CD4-positive, CD25-positive, alpha-beta regulatory T cell (primary cell): ENCODE measurements at places on chromosomes 1 and 21. TPM values are rescaled to one million over a fixed set of nuclear protein-coding genes. Genes with fewer than 3 reads are reported as not detected.

DNA sequence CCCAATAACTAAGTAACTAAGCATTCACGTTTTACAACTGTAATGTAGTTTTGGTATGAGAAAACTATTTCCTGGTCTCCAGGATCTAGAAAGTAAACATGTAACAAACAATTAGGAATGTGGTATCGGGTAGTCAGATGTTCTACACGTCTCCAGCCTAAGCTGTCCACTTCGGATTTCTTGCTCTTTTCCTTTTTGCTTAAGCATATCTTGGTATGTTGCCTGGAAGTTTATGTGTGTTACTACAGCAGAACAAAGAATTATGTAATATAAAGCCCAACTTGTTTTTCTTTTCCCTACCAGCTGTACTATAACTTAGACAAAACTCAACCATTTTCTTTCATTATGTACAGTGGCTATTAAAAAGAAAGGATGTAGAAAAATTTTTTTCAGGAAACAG is 20.4 kb upstream of the WARS2 start:
- DNase-seq: no peak
- H3K4me1 ChIP-seq: no peaks in the 10 kb centered on the region
- no peak overlapping the region for H3K27ac ChIP-seq
- H3K27me3 ChIP-seq: no peaks in the 10 kb centered on the region
- no peak overlapping the region for H3K4me3 ChIP-seq

GRCh38 chr1:220504329-220504728 is 23.6 kb upstream of the MARK1 start:
- no peaks in the 10 kb centered on the region for H3K27me3 ChIP-seq
- H3K4me3 ChIP-seq: no peak overlapping the region
- no peak for DNase-seq
- H3K4me1 ChIP-seq: no peaks in the 10 kb centered on the region

DNA sequence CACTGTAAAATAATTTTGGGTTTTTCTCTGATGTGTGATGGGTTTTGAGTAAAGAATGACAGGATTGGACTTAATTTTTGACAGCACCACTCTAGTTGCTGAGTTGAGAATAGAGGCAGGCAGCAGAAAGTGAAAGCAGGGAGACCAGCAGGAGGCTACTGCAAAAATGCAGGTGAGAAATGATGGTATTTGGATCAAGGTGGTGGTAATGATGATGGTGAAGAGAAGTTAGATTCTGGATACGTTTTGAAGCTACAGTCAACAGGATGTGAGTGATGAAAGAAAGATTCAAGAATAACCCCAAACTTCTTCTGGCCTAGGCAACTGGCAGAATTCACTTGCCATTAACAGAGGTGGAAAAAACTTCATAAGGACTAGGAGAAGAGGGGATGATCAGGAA is 14.8 kb upstream of the AK5 start:
- peak; percentile 25 for DNase-seq
- H3K36me3 ChIP-seq: no peaks in the 10 kb centered on the region
- peaks cover 4% of the 10 kb centered on the region for H3K27me3 ChIP-seq
- no peaks in the 10 kb centered on the region for H3K4me1 ChIP-seq
- no peak overlapping the region for H3K27ac ChIP-seq
- H3K4me3 ChIP-seq: no peak overlapping the region

GRCh38 chr1:168863772-168864171 is 134.8 kb upstream of the DPT start:
- peaks cover 2% of the 10 kb centered on the region for H3K27me3 ChIP-seq
- no peak for DNase-seq
- no peaks in the 10 kb centered on the region for H3K4me1 ChIP-seq
- no peaks in the 10 kb centered on the region for H3K36me3 ChIP-seq

DNA sequence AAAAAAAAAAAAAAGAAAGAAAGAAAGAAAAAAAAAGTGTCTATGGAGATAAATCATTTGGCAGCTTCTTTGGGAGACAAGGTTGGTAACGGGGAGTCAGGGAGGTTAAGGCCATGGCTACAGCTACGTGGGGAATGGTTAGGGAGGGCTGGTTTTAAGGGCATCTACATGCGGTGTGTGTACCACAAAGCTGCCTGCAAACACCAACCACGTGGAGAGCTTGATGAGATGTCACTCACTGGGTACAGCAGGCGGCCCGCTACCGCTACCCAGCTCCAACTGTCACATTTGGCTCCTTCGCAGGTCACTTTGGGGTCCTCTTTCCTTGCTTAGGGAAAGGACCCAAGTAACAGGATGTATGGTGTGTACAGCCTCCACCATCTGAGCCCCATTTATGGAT is 4.2 kb downstream of the NPPB start:
- no peak overlapping the region for H3K4me3 ChIP-seq
- H3K4me1 ChIP-seq: no peaks in the 10 kb centered on the region
- H3K27me3 ChIP-seq: peaks cover 7% of the 10 kb centered on the region
- H3K36me3 ChIP-seq: no peaks in the 10 kb centered on the region

DNA sequence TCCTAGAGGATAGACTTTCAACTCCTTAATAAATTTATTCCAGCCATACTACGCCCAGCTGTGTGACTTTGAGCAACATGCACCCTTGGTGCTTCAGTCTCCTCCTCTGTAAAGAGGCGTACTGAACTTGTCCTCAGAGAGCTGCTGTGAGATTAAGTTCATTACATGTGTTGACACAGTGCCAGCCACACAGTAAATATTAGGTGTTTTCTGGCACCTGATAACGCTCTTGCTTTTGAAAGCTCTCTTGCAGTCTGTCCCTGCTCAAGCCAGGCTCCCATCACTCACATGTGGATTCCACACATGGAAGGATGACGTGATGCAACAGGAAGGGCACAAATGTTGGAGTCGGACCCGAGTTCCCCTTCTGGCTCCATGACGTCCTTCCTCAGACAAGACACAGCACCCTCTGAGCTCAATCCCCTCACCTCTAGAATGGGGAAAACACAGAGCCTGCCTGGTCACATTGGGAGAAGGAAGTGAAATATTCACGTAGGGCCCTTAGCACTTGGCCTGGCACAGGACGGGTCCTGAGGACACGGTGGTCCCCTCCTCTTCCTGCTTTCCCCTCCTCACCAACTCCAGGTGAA is 7.7 kb downstream of the IFNLR1 start:
- no peak overlapping the region for H3K4me3 ChIP-seq
- no peak for DNase-seq
- no peaks in the 10 kb centered on the region for H3K4me1 ChIP-seq
- no peaks in the 10 kb centered on the region for H3K27me3 ChIP-seq

DNA sequence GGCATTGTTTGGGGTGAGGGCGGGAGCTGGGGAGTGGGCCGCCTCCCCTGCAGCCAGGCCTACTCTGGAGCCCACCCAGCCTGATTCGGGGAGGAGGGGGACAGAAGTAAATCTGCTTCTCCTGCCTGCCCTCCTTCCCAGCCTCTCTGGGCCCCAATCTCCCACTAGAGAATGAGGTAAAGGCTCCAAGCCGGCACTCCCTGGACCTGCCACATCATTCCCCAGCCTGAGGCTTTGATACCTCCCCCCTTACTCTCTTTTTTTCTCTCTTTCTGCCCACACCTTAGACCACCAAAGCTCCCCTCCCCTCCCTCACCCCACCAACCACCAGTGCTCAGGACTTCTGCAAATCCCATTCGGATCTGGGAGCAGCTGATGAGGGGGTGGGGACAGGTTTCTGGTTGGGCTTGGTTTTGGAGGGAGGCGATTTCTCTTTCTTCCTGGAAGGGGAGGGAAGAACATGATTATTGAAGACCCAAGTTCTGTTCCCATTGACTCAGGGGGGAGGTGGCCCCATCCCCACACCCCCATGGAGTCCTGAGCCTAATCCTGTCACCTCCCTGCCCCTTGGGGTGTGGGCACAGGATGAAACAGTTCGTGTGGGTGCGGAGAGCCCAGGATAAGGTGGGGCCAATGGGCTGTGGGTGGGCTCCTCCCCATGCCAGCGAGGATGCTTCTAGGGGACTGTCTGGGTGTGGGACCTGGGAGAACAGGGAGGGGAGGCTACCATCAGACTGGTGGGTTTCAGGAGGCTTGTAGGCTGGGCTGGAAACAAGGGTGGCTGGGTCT is 1.3 kb downstream of the MAP7D1 start:
- H3K4me1 ChIP-seq: peaks cover 72% of the 10 kb centered on the region
- no peak for DNase-seq
- no peaks in the 10 kb centered on the region for H3K27me3 ChIP-seq
- no peaks in the 10 kb centered on the region for H3K36me3 ChIP-seq

The PPIE gene
- 91.6 TPM for polyA plus RNA-seq

DNA sequence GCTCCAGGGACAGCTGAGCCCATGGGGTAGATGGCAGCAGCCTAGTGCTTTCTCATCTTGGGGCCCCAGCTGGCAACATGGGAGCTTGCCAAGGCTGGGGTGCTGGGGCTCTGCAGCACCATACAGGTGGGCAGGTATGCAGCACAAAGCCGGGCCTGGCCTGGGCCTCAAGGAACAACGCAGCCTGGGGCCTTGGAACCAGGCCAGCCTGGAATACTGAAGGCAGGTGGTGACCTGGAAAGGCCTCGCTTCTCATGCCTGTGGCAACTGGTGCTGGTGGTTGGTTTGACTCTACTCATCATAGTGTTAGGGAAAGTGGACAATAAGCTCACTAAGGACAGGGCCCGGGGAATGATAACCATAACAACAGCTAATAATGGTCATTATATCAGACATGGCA is 27.0 kb upstream of the SDHB start:
- H3K4me3 ChIP-seq: no peak overlapping the region
- H3K27me3 ChIP-seq: no peaks in the 10 kb centered on the region
- DNase-seq: no peak
- no peak overlapping the region for H3K27ac ChIP-seq
- no peaks in the 10 kb centered on the region for H3K4me1 ChIP-seq

DNA sequence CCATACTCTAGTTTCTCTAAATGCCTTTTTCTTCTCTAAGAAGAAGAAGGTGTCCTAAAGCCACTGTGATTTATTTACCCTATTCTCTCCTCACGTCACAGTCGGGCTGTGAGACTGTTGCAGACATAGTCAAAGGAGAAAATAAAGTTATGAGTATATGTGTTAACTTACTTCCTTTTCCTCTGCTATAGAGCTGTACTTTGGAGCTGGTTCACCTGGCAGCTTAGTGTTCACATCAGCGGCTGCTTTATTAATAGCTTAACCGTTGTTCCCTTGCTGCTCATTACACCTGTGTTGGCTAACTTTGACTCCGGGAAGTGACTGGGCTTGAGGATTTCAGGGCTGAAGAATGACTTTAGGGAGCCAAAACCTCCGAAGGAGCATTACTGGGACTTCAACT is 3.6 kb downstream of the PFKFB2 start:
- no peaks in the 10 kb centered on the region for H3K36me3 ChIP-seq
- H3K4me1 ChIP-seq: peaks cover 15% of the 10 kb centered on the region
- H3K27me3 ChIP-seq: peaks cover 9% of the 10 kb centered on the region
- no peak overlapping the region for H3K4me3 ChIP-seq

The PTPN22 gene
- polyA plus RNA-seq: 74.0 TPM
